C1 segment of cervical spinal cord (tissue), 14 donors: ENCODE measurements at places on chromosomes 2 and 18.

DNA sequence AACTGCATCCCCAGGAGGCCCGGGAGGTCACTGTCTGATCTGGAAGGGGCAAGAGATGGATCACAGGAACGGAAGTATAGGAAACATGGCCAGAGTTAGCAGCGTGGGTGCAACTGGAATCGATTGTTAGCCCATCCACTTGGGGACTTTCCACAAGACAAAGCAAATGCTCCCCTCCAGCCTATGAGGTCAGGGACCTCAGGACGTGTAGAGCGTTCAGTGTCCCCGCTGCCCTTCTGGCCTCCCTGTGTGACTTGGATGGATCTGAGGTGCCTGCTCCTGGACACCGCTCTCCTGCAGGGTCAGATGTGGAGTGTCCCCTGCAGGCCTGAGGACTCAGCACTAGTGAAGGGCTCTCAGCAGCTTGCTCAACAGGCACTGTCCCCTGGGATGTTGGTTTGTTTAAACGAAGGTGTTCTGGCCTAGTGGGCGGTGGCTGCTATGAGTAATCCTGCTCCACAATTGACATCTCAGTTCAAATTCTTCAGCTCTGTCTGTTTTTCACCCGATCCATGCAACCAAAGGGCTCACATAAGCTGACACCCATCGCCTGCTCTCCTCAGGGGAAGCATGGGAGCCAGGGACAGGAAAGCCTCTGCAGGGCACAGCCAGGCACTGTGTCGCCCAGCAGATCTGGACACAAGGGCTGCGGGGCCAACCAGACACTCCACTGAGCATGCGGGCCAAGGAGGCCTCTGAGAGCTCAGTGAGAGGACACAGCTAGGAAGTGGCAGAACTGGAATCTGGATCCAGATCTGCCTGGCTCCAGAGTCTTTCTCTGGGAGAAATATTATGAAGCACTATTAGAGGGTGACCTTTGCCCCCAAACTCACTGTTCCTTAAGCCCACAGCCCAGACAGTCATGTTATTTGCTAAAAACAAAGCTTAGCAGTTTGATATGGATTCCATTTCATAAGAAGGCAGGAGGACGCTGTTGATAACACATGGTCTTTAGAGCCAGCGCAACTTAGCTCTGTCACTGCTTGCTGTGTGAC lies 78.5 kb downstream of the RHOB start:
- no peak for DNase-seq

- no peak for DNase-seq
These were observed 8.8 kb downstream of the NAB1 start for GRCh38 chr2:190657474-190658255.

- no peak for DNase-seq
These were observed 141.5 kb downstream of the FBXO15 start for GRCh38 chr18:74006143-74006542.

GRCh38 chr2:16513626-16514025 lies 152.0 kb downstream of the CYRIA start:
- no peak for DNase-seq

- DNase-seq: no peak
These were observed 559 bp downstream of the IMMT start for GRCh38 chr2:86194751-86195054.

GRCh38 chr2:80002568-80003157 lies 301.9 kb downstream of the LRRTM1 start:
- DNase-seq: no peak

DNA sequence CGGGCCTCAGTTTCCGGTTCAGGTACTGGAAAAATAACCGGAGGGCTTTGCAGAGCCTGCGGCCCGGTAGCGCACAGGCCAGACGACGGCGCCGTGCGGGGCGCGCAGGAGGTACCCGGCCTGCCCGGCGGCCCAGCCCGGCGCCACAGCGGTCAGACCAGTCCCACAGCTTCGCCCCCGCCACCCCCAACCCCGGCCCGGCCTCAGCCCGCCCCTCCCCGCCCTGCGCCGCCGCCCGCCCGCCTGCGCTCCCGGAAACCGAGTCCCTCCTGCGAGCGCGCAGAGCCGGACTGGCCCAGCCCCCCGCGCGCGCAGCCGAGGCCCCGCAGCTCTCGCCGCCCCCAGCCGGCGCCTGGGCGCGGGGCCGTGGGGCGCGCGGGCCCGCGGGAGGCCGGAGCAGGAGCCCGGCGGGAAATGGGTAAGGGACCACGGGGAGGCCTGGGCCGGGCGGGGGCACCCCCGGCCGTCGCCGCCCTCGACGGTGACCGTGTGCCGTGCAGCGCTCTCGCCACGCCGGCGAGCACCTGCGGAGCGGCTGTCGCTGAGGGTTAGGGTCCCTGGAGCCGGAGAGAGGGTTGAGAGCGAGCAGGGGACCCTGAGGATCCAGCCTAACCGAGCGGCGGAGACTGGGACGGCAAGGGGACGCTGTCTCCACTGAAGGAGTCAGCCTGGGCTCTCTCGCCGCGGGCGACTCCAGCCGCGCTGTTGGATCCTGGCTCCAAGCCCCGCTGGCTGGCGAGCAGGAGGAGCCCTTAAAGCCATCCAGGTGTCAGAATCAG lies 16.5 kb upstream of the PSD4 start:
- no peak for DNase-seq

- no peak for DNase-seq
These were observed 41.0 kb downstream of the INPP5D start for GRCh38 chr2:233101141-233101540.
